ENCODE measurements at places on chromosomes 3 and 15.

DNA sequence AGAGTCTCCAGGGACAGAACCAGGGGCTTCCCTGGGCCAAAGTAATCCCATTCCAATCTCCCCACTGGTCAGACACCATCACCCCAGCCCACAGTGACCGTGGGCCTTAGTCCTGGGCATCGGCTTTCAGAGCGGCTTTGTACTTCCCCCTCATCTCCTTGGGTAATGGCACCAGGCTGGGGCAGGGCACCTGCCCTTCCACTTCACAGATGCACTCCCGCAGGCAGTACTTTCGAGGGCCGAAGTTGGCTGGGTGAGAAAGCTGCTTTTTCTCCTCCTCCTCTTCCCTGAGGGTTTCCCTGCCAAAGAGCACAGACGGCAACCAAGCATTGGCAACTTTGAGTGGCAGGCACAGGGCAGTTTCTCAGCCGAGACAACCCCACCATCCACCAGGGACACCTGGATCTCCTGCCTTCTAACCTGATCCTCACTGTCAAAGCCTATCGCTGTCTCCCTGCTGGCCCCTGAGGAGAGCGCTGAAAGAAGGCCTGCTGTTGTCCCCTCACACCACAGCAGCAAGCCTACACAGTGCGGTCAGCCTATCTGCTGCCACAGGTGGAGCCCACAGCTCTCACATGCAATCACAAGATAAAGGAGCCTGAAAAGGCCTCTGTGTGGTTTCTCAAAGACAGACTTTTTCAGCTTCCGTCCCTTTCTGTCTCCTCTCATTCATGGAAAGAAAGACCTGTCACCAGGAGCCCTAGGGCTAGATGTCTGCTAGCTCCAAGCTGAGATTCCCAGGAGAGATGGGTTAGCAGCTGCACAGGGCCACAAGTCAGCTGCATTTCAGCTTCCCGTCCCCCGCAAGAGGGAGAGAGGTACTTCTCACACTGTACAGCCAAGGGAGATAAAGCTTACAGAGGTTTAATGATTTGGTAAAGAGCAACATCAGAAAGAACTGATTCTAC is 12.5 kb downstream of the MRPS25 start:
- no peak for DNase-seq

DNA sequence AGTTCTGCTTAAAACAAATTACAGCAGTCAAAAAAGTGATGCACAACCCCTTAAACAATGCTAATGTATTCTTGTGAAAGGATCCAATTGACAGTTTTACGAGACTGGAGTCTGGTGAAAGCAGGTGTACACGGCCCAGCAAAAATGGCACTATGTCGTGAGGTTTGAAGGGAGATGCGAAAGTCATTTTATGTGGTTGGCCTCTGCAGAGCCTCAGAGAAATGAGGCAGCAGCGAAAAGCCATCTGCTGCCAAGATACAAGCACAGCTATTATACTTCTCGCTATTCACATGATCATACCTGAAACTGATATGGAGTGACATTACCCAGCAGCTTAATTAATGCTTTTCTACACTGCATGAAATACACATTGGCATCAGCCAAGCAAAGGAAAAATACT is 36.4 kb downstream of the MECOM start:
- no peak for DNase-seq

DNA sequence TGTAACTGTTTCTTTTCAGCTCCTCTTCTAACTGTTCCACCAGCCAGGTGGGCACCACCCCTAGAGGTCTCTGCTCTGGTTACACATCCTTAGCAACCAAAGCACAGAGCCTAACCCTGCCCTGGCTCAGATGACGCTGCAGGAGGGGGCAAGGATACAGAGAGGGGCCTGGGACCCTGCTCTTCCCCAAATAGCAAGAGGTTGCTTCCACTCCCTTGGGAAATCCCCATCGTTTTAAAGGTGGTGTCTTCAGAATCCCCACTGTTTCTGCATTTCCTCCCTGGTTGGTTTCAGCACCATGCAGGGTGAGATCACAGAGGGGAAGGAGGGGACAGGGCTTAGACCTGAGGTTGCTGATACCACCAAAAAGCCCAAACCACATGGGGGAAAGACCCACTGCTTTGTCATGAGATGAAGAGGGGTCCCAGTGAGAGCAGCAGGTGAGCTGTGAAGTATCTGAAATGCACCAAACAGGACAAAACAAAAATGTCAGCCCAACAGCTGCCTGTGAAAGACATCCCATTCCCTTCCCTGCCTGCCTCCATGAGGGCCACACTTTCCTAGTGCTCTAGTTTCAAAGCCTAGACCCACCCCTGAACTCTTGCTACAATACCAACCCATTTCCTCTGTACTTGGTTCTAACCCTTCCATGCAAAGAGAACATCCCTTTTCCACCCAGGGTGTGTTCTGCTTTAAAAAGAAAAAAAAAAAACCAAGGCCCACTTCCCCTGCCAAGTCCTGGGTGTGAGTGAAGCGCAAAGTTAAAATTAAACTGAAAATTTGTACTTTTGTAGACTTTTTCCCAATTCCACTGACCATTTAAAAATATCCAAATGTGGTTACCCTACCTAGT is 29.0 kb downstream of the ANP32A start:
- DNase-seq = no peak

- no peak for DNase-seq
These were observed 87.5 kb upstream of the GOLGA6B start for GRCh38 chr15:72566973-72567372.

DNA sequence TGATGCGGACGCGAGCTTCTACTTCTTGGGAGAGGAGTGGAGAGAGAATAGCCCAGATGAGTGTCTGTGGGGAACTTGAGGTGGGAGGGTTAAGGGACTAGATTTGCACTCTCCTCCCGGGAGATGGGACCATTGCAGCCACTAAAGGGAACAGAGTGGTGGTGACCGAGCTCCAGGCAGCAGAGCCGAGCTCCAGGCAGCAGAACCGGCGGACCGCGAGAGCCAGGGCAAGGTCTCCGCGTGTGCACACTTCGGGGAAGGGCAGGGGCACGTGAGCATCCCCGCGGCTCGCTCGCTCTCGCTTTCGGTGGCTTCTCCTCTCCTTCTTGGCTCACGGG is 1.1 kb downstream of the IGDCC3 start:
- DNase-seq = no peak

- DNase-seq = no peak
These were observed 67.1 kb downstream of the LRCH3 start for GRCh38 chr3:197858133-197858532.

DNA sequence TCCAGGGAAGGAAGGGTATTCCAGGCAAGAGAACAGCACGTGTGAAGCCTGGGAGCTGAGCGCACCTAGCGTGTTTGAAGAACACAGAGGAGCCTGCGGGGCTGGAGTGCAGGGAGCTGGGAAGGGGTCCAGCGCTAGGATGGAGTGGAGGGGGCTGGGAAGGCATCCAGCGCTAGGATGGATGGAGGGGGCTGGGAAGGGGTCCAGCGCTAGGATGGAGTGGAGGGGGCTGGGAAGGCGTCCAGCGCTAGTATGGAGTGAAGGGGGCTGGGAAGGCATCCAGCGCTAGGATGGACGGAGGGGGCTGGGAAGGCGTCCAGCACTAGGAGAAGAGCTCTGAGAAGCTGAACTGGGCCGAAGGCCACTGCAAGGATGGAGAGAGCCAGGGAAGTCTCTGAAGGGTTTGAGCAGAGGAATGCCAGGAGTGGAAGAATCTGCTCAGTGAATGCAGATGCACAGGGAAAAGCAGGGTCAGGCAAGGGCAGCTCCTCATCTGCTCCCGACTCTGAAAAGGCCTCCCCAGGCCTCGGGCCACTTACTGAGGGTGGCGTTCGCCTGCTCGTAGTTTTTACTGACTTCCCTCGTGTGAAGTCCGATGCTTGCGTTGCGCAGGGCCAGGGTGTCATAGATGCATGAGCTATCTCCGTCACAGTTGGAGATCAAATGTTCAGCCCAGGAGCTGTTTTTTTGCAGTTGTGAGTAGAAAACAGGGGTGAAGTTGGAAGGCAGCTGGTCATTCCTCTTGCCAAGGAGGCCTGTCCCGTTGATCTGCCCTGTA is 39.8 kb downstream of the MUC20 start:
- no peak for DNase-seq

- no peak for DNase-seq
These were observed 11.2 kb downstream of the SRGAP3 start for GRCh38 chr3:9238276-9238675.

DNA sequence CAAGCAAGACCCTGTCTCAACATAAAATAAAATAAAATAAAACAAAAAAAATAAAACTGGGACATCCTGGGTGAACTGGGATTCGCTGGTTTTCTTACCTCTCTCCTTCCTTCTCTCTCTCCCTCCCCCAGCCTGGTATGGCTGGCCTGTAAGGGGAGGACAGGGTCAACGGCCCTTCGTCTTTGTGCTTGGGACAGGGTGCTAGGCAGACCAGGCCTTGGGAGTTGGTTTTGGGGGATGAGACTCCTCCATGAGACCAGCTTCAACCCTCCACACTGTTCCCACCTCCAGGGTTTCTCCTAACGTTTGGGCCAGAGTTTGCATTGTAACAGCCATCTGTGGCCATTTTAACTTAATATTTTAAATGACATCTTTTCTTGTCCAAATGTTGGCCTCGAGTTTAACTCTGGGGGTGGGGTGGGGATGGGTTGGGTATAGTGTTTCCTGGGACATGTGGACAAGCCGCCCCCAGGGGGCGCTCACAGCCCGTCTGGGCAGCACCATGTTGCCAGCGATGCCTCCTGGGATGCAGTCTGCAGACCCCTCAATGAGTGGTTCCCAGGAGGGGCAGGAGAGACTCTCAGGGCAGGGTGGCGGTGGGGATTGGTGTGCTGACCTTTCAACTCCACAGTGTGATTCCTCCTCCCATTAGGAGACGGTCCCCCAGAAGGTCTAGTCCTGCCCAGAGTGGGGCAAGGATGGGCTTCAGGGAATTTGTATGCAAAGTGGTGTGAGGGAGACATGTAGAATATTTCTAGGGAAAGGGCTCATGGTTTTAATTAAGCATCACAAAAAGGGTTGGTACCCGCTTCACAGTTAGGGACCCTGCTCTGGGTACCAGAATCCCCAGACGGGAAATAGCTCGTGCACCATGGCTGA is 37.7 kb upstream of the LCTL start:
- peak; percentile 78 for DNase-seq

DNA sequence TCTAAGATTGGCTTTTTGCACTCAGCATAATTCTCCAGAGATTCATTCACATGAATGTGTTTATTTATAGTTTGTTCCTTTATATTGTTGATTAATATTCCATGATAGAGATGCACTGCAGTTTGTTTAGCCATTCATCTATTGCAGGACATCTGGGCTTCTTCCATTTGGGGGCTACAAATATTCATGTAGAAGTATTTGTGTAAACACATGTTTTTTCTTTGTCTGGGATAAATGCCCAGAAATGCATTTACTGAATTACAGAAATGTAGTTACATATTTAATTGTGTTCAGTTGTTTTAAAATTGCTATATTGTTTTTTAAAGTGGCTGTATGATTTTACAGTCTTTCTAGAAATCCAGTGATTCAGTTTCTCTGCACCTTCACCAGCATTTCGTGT is 635.0 kb downstream of the ZIC1 start:
- no peak for DNase-seq

- DNase-seq = peak; percentile 54
These were observed 866 bp downstream of the TNIK start for GRCh38 chr3:171459137-171459941.

- DNase-seq = no peak
These were observed 52.3 kb upstream of the ADAMTS9 start for GRCh38 chr3:64739971-64740631.

DNA sequence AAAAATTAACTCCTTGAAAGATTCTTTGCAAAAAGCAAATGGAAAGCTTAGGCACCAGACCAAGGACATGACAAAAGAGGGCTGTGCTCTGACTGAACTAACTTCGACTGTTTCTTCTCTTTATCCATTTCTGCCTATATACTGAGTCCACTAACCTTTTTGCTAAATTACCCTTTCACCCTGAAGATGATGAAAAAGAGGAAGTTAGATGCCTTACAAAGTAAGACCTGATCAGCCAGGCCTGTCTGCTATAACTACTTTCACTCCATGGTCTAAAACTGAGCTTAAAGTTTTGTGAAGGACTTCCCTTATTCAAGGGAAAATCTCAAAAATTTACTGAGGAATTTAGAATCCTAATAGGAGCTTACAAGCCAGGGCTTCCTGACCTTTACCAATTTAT is 6.2 kb upstream of the IGSF10 start:
- DNase-seq = no peak

- no peak for DNase-seq
These were observed 99.8 kb upstream of the PLCL2 start for GRCh38 chr3:16784973-16785372.

- no peak for DNase-seq
These were observed 295.9 kb downstream of the PTPRG start for GRCh38 chr3:61857297-61857696.

DNA sequence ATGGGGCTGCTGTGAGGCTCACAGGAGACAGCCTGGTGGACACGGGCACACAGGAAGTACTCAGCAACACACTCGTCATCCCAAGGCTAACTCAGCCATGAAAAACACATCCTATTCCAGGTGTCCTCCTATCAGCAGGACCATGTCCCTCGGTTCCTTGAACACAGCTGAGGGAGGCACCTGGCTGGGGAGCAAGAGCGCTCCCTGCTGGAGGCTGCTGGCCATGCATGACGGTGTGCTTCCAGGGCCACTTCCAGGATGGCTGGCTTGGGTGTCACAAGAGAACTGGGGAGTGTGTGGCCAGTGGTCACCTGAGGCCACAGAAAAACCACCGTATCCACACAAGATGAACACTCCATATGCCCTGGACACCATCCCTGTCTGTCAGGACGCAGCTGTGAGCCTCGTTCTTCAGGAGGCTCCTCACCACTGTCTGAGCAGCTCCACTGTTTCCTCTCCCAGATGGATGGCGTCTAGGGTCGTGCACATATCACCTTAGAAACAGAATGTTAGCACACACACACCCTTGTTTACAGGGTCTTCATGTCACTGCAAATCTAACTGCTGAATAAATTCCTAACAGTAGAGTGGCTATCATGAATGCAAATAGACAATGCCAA is 31.0 kb downstream of the POC1A start:
- DNase-seq = peak; percentile 77

Measured in CD4-positive, alpha-beta T cell (primary cell).